ENCODE measurements at places on chromosomes 7 and 10.
A peak's percentile ranks its signal among the peaks of the same experiment; 100 is the strongest.

DNA sequence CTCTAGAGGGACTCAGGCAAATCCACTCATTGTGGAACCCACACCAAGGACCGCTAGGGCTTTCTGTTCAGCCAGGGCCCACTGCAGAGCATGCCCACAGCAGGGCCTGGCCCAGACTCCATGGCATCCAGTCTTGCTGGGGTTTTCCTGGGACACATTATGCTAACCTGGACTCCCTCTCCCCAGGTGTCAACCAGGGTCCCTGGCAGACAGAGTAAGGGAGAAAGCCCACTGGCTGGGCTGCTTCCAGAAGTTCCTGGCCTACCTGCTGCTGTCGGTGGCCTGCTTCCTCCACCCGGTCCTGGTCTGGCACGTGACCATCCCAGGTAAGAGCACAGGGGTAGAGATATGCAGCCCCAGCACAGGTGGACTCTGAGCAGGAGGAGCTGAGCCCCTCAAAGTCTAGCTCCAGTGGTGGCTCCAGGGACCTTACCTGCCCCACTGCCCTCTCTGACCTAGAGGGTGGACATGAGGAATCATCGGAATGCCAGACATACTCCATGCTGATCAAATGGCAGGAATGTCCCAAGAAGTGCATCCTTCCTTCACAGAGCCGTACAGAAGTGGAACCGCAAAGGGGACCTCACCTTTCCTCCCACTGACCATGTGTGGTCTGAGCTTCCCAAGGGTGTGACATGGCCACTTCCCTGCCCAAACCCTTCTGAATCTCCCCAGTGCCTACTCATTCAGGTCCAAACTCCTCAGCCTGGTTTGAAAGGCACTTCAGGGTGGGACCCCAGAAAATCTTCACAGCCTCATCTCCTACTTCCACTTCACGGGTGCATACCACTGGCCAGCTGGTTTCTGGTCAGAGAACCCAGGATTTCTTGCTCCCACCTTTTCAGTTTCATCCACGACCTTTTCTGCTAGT lies 22.5 kb downstream of the TMEM72 start:
- DNase-seq = no peak

DNA sequence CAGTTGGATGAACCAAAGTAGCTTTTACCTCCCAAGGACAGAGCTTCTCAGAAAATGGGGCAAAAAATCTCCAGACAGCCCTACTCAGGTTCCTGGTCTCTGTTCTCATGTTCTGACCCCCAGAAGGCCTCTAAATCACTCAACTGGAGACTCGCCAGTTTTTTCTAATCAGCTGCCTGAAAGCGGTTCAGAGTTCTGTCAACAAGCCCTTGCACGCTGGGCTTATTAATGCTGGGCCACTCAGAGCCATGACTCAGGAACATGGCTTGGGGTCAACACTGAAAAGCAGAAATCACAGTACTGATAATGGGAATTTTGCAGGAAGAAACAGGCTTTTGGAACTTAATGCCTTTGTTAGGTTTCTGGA lies 15.3 kb downstream of the ECHDC3 start:
- DNase-seq = no peak

DNA sequence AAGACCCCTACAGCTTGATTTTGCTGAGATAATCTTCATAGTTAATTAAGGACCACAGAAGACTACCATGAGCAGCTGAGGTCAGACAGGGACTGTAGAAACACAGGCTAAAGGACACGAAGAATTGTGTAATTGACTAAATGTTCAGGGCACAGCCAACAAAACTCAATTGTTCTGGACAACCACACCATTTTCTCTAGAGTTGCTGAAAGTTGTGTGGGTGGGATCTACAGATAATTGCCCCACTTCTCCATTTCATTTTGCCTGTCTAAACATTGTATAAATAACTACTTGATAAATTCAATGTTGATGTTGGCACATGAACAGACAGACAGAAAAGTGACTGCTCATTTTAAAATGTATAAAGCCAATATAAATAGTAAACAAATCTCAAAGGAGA lies 39.0 kb upstream of the SLC16A12 start:
- no peak for DNase-seq

DNA sequence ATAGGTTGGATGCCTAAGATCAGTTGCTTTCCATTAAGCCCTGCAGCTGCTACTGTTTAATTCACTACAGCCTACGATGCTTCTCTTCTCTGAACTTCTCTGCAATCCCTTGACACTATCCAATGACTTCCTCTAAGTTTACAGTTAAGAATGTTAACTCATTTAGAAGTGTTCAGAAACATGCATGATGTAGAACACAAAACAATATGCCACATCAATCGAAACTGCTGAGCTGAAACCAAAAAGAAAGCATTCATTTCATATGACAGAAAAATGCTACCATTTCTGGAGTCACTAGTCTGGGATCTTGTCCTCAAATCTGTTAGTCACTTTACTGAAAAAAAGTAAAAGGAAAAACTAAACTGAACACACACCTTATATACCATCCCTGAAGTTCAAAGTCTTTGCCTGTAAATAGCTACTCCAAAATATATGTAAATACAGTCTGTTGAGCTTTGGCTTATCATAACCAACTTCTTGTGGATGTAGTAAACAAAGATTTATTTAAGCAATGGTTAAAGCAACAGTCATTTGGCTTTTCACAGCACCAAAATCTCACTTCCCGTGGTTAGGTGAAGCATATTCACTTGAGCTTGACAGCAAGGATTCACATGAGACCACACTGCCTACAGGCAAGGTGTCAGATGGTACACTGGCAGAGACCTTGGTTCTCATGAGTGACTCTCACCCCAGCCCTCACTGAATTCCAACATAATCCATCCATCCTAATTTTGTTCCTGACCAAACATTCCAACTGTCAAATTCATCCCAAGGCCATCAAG lies 187.0 kb downstream of the PPP1R17 start:
- no peak for DNase-seq

DNA sequence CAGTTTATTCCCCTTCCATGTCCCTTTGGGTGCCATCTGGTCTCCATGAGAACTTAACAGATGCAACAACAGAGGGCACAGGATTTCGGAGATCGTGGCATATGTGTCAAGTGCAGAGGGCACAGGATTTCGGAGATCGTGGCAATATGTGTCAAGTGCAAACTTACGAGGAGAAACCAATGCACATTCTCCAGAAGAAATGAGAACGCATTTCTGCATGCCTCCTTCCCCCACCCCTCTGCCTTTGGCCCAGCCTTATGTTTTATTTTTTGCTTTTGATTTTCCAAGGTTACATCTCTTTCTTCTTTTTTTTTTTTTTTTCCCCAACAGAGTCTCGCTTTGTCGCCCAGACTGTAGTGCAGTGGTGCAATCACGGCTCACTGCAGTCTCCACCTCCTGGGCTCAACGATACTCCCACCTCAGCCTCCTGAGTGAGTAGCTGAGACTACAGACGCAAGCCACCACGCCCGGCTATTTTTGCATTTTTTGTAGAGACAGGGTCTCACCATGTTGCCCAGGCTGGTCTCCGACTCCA lies 586 bp upstream of the ANKRD26 start:
- DNase-seq = peak; percentile 27

DNA sequence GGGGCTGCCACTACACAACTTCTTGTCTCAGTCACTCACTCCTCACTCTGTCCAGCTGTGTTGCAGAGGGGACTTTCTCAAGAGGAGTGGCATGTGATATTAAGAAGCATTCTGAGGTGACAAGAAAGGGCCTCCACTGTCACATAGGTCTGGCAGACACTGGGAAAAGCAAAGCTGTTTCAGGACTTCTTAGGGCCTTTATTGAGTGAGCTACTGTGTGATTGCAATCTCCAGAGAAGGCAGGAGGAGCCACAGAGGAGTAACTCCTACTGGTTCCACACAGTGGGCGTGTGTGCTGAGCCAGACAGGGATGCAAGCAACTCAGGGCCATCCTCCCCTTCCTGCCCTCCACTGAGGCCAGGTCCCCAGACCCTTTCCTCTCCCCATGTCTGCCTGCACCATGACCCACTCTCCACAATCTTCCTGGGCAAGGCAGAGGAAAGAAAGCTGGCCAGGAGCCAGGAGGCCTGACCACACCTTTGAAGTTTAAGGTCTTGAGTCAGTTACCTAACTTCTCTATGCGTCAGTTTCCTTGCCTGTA lies 262.0 kb upstream of the ZMIZ1 start:
- no peak for DNase-seq

DNA sequence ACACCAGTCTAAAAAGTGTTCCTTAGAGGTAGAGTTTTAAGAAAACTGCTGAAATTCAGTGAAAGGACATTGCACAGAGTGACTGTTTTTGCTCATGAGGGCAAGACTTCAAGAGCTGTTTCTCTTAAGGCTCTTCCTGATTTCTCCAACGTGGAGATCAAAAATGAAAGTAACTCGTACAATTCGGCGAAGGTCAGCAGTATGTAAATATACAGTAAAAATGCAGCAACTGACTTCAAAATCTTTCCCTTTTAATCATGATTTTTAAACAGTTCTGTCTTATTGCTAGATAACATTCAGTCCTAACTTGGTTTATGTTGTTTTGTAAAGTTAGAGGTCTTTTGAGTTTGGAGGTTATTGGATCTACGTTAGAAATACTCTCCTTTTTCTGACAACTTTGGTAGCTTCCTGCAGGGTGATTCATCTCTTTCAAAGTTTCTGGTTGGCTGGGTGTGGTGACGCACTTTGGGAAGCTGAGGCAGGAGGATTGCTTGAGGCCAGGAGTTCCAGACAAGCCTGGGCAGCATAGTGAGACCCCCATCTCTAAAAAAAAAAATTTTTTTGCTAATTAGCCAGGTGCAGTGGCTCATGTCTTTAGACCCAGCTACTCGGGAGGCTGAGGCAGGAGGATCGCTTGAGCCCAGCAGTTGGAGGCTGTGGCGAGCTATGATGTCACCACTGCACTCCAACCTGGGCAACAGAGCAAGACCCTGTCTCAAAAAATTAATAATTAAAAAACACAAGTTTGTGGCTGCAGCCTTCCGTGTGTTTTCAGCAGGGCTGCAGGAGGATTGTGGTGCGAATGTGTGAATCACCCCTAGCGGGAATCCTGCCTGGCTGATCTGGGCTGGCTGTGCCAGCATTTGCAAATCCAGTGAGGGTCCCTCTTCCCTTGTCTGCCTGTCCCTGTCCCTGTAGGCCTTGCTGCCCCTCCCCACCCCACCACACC lies 29.2 kb upstream of the AP5Z1 start:
- DNase-seq = no peak

GRCh38 chr10:13559124-13559700 lies 27.6 kb upstream of the PRPF18 start:
- DNase-seq = no peak

DNA sequence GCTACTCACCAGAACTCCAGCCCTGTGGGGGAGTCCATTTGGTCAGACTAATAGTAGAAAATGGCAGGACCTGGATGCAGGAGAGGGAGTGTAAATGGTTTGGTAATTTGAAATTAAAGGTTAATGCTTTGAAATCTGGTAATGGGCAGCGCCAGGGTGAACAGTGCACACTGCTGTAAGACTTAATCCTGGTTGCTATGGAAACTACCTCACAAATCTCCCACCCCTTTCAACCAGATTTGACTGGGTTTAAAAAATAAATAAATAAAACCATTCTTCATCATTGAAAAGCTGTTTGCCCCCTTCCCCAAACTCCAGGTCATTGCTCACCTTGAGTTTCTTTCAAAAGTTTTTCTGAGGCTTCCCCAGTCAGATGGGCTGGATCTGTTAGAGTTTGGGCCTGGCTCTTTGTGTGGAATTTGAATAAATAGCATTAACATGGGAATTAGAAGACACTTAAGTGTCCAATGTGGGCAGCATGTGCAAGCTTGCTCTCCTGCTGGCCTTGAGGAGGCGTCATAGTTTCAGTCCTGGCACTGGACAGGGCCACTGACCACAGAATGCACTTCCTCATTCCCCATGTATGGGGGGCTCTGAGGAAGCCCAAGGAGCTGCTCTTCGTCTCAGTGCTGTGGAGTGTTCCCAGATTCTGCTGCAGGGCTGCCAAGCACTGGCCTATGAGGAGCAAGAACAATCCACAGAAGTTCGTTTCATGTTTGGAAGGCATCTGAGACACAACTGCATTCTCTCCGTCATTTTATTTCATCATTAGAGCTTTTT lies 90.7 kb downstream of the LRRC4 start:
- no peak for DNase-seq

- DNase-seq = no peak
These were observed 55.4 kb upstream of the FGFR2 start for GRCh38 chr10:121653608-121654007.

DNA sequence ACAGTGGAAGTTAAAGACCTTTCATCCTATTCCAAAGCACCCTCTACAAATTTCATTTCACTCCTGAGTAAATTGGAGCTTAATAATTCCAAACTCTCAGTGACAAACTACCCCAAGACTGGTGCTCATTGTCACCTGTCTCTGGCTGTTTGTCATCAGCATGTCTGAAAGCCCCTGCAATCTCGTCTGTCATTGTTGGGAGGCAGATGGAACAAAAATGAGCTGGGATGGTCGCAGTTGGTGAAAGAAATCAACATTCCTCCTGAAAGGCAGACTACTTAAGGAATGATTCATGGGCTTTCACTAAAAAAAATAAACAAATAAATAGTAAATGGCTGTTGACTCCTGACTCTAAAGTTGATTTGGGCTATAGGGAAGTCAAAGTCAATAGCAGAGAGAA lies 69.7 kb upstream of the PALS2 start:
- DNase-seq = no peak

DNA sequence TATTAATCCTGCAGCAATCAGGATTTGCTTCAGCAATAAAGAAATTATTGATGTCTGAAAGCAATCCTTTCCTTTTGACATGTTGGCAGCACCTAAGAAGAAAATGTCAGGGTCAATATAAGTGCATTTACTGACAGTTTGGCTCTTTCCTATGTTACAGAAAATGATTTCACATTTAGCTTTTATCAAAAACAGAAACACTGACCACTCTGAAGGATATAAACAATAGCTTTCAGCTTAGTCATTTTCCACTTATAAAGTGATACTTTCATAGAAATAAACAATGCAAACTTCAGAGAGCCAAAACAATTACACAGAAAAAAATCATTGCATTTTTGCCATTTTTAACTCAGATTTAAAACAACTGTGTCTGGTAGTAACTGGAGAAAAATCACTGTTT lies 325.6 kb upstream of the KAT6B start:
- no peak for DNase-seq

GRCh38 chr7:54904130-54904529 lies 114.7 kb upstream of the EGFR start:
- DNase-seq = no peak
